ENCODE measurements at places on chromosomes 11 and 22.
A peak's percentile ranks its signal among the peaks of the same experiment; 100 is the strongest.

DNA sequence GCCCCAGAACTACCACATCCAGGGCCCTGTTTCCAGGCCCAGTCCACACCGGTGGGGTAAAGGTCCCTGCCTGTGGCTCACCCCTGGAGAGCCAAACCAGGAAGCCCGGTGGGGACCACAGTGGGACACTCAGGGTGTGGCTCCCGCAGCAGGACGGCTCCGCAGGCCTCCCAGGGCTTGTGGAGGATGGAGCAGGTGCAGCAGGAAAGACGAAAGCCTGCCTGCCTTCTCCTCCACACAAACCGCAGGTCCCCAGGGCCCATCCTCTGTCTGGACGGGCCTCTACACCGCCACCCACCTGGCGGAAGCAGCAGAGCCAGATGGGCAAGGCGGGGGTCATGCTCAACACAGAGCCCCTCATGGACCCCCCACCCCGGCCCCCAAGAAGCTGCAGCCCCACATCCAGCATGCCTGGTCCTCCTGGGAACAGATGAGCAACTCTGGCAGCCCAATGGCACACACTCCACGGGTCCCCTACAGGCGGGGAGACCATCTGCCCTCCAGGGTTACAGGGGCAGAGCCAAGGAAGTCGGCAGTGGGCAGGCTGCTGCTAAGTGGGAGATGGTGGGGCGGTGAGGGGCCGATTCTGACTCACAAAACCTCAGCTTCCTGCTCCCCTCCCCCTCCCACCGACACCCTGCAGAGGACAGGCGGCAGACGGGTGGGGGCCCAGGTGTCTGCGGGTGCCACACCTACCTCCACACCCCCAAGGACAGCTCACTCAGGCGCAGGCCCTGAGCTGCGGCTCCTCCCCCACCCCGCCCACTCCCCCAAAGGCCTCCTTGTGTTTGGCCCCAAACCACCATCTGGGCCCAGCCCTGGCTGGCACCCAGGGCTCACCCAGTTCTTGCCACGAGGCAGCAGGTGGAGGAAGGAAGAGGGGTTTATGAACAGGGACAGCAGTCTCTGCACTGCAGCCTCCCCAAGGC lies 5.2 kb downstream of the SBF1 start:
- peak; percentile 94 for DNase-seq

- DNase-seq: no peak
These were observed 1797.6 kb downstream of the LRRC4C start for GRCh38 chr11:39661890-39662289.

GRCh38 chr11:62133328-62134065 lies 9.7 kb downstream of the INCENP start:
- DNase-seq: no peak

- peak; percentile 62 for DNase-seq
These were observed 5.7 kb downstream of the CTSD start for GRCh38 chr11:1757861-1758610.

GRCh38 chr11:94150704-94151685 lies 22.4 kb downstream of the PANX1 start:
- no peak for DNase-seq
